ENCODE measurements at places on chromosomes 1 and 21. TPM values are rescaled to one million over a fixed set of nuclear protein-coding genes. Genes with fewer than 3 reads are reported as not detected.

PCSK9 gene
- total RNA-seq: not detected

- H3K36me3 ChIP-seq: no peaks in the 10 kb centered on the region
- H3K4me3 ChIP-seq: no peak overlapping the region
- no peak overlapping the region for H3K27ac ChIP-seq
- DNase-seq: no peak
- H3K4me1 ChIP-seq: no peaks in the 10 kb centered on the region
These were observed 480.6 kb downstream of the CAMTA1 start for GRCh38 chr1:7265771-7266371.

BEST4 gene
- total RNA-seq: not detected

GRCh38 chr1:33635336-33636012 lies 163.0 kb downstream of the ZSCAN20 start:
- H3K27ac ChIP-seq: no peak overlapping the region
- H3K4me3 ChIP-seq: no peak overlapping the region
- DNase-seq: no peak
- H3K4me1 ChIP-seq: no peaks in the 10 kb centered on the region
- no peaks in the 10 kb centered on the region for H3K27me3 ChIP-seq
- no peaks in the 10 kb centered on the region for H3K36me3 ChIP-seq

DNA sequence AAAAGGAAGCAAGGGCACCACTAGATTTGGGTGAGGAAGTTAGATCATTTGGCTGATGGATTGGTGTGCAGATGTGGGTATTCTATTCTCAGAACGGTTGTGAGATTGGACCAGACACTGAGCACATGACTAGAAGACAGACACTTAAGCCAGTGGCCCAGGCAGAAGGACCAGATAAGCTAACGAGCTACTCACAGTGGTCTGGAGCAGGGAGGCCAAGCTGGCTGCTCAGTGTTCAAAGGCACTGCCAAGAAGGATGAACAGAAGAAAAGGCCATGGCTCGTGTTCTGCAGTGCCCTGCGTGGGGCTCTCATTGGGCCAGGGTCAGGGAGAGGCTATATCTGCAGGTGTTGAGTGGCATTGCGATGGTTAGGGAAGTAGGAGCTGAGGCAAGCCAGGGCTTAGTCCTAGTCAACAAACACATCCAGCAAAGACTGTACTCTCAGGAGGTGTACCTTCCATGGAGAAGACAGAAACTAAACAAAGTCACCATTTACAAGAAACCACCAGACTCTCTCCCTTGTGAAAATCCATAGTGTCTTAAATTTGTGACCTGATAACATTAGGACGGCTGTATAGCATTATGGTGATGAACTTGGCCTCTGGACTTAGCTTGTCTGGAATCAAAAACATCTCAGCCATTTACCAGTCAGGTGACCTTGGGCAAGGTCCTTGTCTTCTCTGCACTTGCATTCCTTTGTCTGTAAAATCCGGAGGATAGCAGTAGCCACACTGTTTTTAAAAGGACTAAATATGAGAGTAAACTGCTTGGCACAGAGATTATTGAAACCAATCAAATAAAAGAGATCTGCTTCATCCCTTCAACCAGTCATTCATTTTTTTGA lies 274.5 kb downstream of the SIPA1L2 start:
- DNase-seq: no peak
- H3K27ac ChIP-seq: no peak overlapping the region
- H3K4me1 ChIP-seq: no peaks in the 10 kb centered on the region
- no peaks in the 10 kb centered on the region for H3K36me3 ChIP-seq
- no peaks in the 10 kb centered on the region for H3K27me3 ChIP-seq

DNA sequence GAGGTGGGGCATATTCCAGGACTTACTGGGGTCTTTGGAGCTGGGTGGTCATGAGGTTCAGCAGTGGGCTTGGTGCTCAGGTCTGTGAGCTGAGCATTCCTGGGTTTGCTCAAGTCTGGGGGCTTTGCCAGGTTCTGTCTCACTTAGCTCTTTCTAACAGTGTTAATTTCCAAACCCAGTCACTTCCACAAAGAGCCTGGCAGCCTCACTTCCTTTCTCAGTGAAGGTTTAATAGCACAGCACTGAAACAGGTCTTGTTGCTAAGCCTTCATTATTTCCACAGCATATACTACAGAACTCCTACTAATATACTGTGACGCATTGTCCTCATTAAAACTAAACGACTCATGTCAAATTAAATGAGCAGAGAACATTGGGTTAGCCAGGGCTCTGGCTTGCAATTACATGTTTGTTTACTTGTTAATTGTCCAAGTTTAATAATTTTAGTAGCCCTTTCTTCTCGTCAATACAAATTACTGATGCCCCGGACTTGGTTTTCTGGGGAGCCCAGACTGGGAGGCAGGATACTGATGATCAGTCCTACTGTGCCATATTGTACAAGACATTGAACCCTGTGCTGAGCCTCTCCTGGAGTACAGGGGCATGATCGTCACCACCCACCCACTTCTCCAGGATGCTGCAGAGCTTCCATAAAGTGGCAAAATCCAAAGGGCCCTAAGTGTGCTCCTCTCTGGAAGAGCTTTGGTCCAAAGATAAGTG lies 170.7 kb downstream of the IER5 start:
- H3K27ac ChIP-seq: no peak overlapping the region
- no peaks in the 10 kb centered on the region for H3K27me3 ChIP-seq
- DNase-seq: no peak
- peaks cover 4% of the 10 kb centered on the region for H3K4me1 ChIP-seq
- no peaks in the 10 kb centered on the region for H3K36me3 ChIP-seq

MTF1 gene
- total RNA-seq: 8.8 TPM

SHE gene
- total RNA-seq: 29.9 TPM

GRCh38 chr1:34825455-34826091 lies 32.8 kb downstream of the GJA4 start:
- DNase-seq: no peak
- no peaks in the 10 kb centered on the region for H3K4me1 ChIP-seq
- H3K36me3 ChIP-seq: no peaks in the 10 kb centered on the region
- H3K27me3 ChIP-seq: no peaks in the 10 kb centered on the region
